ENCODE measurements at places on chromosomes 3 and 15. TPM values are rescaled to one million over a fixed set of nuclear protein-coding genes. Genes with fewer than 3 reads are reported as not detected.

TEX55 gene
- not detected for total RNA-seq

UACA gene
- total RNA-seq = 33.7 TPM

IL17RE gene
- total RNA-seq = 0.58 TPM

- peak; percentile 33 for DNase-seq
These were observed 20.4 kb upstream of the COPG1 start for GRCh38 chr3:129228891-129229585.

DNA sequence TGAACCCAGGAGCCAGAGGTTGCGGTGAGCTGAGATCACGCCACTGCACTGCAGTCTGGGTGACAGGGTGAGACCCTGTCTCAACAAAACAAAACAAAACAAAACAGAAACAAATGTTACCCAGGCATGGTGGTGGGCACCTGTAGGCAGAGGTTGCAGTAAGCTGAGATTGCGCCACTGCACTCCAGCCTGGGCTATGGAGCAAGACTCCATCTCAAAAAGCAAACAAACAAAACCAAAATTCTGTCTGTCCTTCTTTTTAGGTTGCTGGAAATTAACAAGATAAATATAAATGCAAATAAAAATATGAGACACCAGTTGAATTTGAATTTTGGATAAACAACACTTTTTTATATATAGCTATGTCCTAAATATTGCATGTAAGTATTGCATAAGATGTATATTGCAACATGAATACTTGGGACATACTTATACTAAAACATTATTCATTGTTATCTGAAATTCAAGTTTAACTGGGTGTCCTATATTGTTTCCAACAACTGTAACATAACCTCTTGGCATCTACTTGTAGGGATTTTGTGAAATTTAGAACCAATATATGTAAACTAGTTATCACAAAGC, 4.7 kb upstream of the CEP97 start:
- DNase-seq = no peak
